Activated T-helper 9 cell treated with anti-CD3 and anti-CD28 coated beads, Interleukin-2, amount 50 U/mL, for 16 hours (primary cell): ENCODE measurements at places on chromosomes 6 and 20.
A peak's percentile ranks its signal among the peaks of the same experiment; 100 is the strongest.

- no peak for DNase-seq
Measured at GRCh38 chr6:44104481-44105021, 22.7 kb downstream of the MRPL14 start.

- no peak for DNase-seq
Measured at GRCh38 chr6:44034931-44035345, 92.3 kb downstream of the MRPL14 start.

DNA sequence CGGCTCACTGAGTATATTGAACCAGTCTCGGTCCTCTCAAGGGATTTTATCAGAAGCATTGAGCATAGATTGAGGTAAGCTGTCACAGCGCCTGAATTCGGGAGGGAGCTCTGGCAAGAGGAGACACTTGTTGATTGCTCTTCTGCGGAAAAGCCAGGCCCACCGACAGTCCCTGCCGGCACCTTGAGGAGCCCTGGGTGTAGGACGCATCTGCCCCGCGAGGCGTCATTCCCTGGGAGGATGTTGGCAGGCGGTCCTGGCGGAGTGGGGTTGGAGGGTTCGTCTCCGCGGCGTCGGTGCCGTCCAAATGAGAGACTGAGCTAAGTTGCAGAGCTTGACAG is 843 bp downstream of the FBXO9 start:
- peak; percentile 15 for DNase-seq

DNA sequence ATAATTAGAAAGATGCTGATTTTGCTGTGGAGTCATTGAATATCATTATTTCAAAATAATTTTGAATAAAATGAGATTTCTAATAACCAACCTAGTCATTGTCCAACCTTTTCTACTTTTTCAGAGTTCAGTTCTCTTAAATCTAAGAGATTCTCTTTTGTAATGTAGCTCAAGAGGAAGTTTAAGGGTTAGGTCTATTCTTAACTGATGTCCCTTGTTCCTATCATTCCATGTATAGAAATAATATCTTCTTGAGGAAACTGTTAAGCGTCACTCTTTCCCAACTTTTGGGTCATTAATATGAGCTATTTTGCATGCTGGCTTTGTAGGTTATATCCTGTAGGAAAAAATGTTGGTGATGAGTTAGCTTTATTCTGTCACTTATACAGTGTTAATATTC is 27.0 kb downstream of the RNF144B start:
- DNase-seq = no peak

GRCh38 chr20:47999166-47999565 is 213.9 kb upstream of the SULF2 start:
- no peak for DNase-seq

- no peak for DNase-seq
Measured at GRCh38 chr6:147538821-147539220, 30.3 kb downstream of the SAMD5 start.

DNA sequence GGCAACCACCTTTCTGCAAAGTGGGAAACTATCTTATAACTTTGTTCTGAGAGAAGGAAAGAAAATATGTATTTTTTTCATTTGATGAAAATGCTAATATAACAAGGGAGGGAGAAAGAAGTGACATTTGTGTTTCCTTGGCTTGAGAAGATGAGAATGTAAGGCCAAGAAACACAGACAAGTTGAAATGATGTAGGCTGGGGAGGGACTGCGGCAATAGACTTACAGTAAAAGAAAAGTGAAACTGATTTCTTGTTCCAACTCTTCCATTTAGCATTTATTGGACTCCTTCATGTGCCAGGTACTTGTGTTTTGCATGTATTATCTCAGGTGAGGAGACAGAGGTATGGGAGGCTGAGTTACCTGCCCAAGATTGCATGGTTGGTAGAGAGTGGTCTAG is 130.9 kb downstream of the CARMIL1 start:
- no peak for DNase-seq

DNA sequence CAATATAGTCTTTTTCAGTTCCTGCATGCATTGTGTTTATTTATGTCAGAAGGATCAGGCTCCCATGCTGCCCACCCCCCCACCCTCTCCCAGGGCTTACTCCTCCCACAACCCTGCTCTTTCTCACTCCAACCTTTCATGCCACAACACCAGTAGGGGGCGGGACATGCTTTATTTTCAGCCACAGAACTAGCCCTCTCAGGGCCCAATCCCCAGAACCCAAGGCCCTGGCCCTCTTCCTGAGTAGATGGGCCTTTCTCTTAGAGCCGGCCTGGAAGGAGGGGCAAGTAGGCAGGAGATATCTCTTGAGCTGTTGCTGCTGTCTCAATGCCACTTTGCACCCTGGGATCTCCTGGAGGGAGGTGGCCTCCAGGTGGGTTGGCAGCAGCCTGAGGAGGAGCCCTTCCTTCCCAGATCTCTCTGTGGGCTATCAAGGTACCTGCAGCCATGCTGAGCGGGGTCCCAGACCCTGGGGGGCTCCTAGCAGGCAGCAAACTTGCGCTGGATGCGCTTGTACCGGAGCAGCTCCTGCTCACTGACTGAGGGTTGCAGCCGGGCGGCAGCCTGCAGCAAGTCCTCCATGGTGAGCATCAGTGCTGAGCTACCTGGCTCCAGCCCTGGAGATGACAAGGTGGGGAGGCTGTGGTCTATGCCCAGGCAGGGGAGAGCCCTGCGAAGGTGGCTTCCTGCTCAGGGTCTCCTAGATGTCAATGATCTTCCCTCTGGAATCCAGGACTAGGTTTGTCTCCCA is 3.5 kb downstream of the GNMT start:
- no peak for DNase-seq
